ENCODE measurements at places on chromosomes 2 and 18.

- DNase-seq = no peak
These were observed 550.1 kb downstream of the SPAG16 start for GRCh38 chr2:213834331-213834730.

- DNase-seq = peak; percentile 37
These were observed 131.5 kb downstream of the PRKCE start for GRCh38 chr2:45782986-45783385.

- DNase-seq = no peak
These were observed 39.1 kb downstream of the ROCK2 start for GRCh38 chr2:11305338-11305737.

DNA sequence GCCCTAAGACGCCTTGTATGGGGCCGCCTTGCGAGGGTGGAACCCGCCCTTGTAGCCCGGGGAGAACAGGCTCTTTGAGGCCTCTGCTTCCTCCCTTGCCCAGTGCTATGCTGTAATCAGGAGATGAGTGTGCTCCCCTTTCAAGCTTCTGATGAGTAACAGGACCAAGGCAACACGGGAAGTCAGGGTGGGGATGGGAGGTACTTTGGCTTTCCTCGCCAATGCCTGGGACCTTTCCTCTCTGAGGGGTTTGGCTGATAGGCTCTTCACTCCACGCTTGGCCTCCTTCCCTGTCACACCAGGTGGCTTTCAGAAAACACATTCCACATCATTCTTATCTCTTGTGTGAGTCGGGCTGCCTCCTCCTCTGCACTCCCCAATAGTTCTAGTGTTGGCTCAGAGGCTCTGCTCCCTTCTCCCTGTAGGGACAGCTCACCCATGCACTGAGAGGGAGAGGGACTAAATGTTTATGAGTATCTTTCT is 223.7 kb upstream of the TRIB2 start:
- no peak for DNase-seq

GRCh38 chr18:9782073-9782857 is 74.2 kb downstream of the RAB31 start:
- no peak for DNase-seq
